Amniotic stem cell (primary cell): ENCODE measurements at places on chromosomes 2 and 18.

- no peak for DNase-seq
Observed at GRCh38 chr2:220550995-220551700, 923.7 kb downstream of the SLC4A3 start.

- DNase-seq: no peak
Observed at GRCh38 chr2:186903216-186903615, 54.2 kb upstream of the ZSWIM2 start.

DNA sequence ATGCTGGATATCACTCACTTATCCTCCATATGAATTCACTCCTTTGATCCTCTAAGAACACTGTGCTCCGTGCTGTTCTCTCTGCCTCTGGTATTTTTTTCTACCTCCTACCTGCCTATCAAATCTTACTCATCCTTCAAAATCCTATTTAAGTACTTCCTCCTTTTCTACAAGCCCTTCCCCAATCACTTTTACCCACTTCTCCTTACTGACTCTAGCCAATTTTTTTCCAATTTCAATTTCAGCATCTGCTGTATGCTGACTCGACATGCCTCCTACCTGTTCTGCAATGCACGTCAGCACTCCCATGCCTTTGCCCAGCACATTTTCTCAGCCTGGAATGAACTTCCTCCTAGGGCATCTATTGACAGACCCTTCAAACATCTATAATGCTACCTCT, 37.3 kb upstream of the LNPK start:
- DNase-seq: no peak

DNA sequence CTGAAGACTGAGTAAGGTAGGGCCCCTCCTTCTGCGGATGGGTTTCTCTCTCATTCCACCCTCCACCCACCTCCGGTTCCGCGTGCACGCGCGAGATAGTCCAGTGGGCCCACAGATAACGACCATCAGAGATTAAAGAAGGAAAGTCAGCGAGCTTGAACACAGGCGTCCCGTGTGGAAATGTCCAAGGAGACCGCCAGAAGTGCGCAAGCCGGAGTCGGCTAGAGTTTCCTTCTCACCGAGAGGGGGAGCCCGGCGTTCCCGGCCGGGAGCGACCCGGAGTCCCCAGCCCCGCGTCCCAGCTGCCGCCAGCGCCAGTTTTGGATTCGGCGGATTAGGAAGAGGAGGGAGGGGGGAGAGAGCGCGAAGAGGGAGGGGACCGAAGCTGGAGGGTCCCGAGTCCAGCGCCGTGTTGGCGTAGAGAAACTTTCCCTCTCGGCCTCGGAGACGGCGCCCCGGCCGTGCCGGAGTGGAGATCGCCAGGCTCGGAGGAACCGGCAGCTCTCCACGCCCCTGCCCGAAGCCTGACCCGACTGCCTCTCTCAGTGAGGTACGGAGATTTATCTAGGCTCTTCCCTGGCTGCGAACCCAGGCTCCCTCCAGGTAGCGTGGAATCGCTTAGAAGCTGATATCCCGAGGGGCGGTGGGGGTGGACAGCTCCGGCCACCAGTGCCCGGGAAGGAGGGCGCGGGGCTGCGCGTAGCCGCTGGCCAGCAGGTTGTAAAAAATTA, at the start of gene GULP1:
Gene GULP1, plus strand, starts transcription at position 258 of the 731 bp plus-strand sequence. CDS start 185,829 bp downstream, outside the sequence.
- peak; percentile 62 for DNase-seq

DNA sequence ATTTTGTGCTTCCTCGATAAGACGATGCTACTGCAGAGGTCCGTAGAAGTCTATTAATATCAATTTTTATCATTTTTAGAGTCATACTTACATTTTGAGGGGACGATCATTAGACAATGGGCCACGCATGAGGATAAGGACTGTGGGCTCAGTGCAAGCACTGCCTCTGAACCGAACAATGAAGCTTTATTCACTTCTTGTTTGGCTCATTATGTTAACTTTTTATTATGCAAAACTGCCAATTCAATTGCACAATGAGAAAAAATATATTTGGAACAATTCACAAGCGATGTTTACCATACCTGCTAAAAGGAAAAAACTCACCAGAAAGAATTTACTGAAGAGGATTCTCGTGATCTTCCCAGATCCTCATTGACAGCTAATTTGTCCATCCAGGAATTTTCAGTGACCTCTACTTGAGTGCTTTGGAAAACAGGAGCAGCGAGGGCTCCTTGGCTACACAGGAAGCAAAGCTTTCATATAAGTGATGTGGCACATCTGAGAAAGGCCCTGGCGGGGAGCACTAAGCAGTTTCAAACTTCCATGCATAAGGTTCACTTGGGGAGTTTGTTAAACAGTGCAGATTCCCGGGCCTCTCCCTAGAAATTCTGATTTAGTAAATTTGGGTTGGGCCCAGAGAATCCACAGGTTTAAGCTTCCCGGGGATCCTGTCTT, 13.3 kb upstream of the CAPN13 start:
- DNase-seq: no peak

- DNase-seq: no peak
Observed at GRCh38 chr2:47662552-47662951, 120.4 kb upstream of the MSH6 start.

DNA sequence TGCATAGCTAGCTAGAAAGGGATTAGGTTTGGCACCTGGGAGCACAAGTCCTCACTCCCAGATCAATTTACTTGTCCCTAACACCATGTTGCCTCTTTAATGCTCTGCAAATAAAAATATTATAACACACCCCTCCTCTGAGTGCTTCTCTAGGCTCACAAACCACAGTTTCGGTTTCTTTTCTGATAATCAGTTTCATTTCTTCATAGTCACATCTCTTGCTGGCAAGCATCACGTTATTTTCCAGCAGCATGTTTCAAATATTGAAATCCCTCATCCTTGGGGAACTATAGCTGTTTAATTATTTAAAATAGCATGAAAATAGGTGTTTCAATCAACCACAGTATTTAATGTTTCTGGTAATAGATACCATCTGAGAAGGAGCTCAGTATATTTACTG, 13.9 kb upstream of the SMCHD1 start:
- no peak for DNase-seq

DNA sequence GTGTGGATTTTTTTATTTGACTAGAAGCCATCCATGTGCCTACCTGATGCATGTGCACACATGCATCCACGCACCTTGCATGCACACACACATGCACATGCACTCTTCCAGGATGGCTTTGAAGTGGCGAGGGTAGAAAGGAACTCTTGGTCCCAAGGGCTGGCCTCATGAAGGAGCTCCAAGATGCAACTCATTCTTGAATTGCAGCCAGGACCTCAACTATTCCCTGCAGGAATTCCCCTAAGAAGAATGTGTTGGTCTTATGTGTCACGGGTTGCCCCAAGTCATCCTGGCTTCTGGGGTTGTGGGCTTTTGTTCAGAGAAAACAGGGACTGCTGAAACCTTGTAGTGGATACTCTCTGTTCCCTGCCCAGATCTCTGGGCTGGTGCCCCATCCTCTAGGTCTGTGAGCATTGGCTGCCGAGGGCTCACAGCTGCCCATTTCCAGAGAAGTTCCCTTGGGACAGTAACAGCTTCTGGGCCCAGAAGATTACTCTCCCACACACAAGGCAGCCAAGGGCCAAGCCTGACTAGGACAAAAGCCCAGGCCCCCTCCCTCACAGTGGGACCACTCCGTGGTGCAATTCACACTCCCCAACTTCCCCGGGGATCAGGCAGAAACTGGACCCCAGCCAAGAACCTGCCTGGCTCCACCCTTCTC, 137.6 kb downstream of the COPS8 start:
- DNase-seq: peak; percentile 71

DNA sequence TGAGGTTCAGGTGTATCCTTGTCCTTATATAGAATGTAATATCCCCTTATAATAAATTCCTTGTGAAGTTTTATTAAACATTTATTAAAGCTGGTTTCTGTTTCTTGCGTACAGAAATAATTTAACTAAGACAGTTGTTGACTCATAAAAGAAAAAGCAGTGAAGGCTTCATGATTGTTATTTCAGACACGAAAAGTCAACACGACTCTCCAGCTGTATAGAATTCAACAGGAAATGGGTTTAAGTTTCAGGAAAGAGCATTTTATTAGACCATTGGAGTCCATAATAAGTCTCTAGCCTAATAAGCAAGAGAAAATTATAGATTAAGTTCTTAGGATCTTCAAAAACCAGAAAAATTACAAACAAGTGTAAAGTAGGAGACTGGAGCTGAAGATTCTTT, 62.2 kb downstream of the KCNE4 start:
- no peak for DNase-seq

- DNase-seq: no peak
Observed at GRCh38 chr2:233862261-233862768, 5.9 kb downstream of the MSL3B start.
